ENCODE measurements at places on chromosomes 13 and 19.

DNA sequence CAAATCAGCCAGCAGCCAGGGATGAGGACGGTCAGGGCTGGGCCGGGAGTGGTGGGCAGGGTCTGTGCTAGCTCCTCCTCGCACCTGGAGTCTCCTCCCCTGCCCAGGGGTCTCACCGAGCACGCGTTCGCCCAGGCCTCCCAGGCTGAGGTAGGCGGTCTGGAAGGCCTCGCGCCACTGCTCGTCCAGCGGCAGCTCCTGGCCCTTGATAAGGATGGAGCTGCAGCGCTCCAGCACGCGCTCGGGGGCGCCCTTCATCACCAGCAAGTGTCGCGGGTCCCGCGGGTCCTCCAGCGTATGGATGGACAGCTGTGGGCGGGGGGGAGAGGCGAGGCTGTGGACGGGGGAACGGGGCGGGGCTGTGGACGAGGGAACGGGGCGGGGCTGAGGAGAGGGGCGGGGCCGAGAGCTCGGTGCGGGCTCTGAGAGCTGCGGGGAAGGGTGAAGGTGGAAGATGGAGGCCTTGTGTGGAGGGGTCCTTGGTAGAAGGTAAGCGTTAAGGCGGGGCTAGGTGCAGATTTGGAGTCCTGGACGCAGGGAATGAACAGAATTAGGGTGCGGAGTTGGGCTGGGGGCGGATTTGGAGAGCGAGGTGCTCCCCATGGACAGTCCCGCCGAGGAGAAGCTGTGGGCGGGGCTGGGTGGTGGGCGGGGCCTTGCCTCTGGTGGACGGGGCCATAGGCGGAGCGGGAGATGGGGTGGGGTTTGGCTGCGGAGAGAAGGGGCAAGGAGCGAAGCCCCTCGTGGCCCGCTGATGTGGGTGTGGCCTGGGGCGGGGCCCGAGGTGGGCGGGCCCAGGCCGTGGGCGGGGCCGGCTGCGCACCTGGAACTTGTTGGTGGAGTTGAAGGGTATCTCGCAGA, 5.7 kb downstream of the ATP4A start:
- peak; percentile 60 for DNase-seq

- DNase-seq, result no peak
Observed at GRCh38 chr19:16673231-16673630, 12.3 kb downstream of the TMEM38A start.

GRCh38 chr13:91647361-91647990, 249.1 kb downstream of the GPC5 start:
- no peak for DNase-seq

DNA sequence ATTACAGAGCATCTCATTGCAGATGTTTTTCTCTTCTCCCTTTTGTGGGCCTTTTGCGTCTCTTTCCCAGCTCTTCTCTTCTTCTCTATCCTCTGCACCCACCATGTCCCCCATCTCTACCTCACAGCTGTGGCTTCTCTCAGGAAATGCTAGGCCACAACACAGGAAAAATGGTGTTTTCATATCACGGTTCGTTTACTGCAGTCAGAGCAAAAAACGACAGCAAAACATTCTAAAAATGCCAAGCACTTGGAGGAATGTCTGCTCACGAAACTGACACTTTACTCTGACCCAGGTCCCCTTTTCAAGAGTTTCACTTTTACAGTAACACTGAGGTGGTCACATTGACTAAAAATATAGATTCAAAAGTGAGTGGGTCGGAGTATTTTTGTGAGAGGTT, 152.2 kb downstream of the DCT start:
- no peak for DNase-seq

DNA sequence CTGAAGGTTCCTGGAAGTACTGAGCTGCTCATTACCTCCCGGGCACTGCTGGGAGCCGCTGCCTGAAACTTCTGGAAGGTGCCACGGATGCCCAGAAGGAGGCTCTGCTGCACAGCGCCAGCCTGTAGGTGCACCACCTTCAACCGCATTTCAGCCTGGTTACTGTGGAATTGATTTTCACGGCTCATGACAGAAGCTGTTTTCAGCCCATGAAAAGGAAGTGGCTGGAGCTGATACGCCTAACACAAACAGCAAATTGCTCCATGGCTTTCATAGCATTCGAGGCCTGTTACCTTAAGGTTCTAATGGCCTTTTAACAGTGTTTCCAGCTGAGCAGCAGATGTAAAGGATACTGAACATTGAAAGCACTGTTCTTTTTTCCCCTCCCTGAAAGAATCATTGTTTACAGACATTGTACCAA, 22.0 kb downstream of the GPC6 start:
- peak; percentile 53 for DNase-seq

DNA sequence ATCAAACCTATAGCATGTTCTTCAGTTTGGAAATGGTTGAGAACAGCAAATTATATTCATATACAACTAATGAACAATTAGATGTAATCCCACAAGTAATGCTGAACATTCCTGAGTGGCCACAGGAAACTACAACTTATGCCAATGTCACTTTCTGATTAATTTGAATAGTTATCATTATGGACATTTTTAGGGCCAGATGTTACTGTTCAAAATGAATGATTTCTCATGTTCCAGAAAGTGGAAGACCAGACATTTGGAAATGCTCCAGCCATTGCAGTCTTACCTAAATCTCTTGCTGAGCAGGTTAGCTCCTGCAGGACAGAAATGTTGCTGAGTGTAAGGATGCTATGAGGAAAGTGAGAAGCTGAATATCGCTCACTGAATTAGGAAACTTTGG, 819.8 kb downstream of the PCDH9 start:
- DNase-seq, result no peak

GRCh38 chr13:32588736-32589135, 2.5 kb downstream of the PDS5B start:
- DNase-seq, result no peak

DNA sequence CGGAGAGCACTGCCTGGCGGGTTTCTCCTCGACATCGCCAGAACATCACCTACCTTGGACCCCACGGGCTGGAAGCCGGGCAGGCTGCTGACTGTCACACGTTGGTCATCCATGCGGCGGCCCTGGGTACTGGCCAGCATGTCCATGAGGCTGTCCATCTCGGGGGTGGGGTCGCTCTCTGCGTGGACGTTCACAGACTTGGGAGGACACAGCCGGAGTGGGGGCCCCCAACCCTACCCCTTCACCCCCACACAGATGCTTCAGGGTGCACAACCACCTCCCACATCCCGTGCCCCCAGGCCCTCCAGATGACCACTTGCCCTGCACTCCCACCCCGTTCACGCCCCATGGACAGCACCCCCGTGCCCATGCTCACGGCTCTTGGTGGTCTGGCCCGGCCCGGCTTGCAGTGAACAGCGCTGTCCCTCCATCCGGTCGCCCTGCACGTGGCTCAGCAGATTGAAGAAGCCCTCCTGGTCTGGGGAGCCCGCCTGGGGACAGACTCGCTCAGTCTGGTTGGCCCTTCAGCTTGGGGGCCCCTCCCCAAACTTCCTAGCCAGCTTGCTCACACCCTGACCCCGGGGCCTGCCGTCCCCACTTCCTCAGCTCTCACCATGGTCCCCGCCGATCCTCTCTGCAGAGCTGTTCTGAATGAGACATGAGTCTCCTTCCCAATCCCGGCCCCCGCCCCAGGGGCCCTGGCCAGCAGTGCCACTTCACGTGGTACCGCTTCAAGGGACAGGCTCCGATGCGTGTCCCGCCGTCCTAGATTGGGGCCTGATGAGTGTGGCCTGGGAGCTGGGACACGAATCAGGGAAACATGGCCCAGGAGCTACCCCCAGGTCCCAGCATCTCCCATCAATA, 947 bp downstream of the PCP2 start:
- no peak for DNase-seq

DNA sequence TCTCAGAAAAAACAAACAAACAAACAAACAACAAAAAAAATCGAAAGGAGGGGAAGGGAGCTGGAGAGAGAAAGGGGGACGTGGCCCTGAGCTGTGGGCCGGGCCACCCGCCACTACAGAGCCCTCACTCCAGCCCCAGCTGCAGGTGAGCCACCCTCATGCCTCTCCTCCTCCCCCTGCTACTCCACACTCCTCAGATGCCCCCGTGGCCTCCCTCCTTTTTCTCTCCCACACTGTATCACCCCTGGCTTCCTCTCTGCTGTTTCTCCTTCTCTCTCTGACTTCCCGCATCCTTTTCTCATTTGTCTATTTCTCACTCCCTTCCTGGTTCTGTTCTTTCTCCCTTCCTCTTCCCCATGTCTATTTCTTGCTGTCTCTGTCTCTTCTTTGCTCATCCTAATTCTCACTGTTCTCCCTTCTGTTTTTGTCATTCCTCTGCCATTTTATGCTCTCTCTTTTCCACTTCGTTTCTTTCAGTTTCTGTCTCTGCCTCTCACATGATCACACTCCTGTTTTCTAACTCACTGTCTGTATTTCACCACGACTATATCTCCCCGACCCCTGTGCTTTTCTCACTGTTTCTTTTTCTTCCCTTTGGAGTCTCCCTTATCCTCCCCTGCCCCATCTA, 2.7 kb downstream of the KLK2 start:
- DNase-seq, result no peak

DNA sequence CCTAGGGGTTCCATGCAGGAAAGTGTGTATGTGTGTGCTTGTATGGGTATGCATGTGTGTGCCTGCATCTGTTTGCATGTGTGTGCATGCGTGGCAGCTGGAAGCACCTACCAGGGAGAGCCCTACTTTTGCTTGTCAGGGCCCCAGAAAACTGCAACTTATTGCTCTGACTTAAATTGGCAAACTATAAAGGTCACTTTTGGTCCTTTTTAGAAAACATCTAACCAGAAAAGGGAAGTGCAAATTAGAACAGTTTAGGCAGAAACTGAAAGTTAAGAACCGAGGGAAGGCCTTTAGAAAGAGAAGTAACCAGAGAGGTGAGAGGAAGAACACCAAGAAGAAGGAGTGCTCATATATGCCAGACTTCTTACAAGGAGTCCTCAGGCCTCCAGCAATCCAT, 32.5 kb downstream of the DLEU7 start:
- no peak for DNase-seq

DNA sequence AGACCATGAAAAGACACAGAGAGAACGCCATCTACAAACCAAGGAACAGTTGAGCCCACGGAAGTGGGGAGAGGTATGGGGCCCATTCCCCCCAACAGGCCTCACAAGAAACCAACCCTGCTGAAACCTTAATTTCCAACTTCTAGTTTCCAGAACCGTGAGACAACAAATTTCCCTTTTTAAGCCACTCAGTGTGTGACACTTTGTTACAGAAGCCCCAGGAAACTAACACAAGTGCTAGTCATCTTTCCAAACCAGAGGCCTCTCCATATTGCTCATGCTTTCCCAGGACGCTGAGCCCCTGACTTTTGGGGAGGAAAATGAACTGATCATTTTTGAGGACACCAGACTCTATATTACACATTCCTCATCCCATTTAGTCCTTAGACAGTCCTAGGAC, 186.8 kb downstream of the NUFIP1 start:
- DNase-seq, result no peak

- no peak for DNase-seq
Observed at GRCh38 chr13:23946900-23947299, 49.6 kb upstream of the C1QTNF9B start.

GRCh38 chr19:54299515-54299914, 13.5 kb downstream of the LILRA5 start:
- no peak for DNase-seq

- no peak for DNase-seq
Observed at GRCh38 chr13:46903748-46904147, 6.9 kb upstream of the HTR2A start.

GRCh38 chr19:31351056-31351854, 2.0 kb upstream of the TSHZ3 start:
- DNase-seq, result peak; percentile 42

- DNase-seq, result peak; percentile 68
Observed at GRCh38 chr19:3275583-3276340, 51.3 kb downstream of the CELF5 start.

DNA sequence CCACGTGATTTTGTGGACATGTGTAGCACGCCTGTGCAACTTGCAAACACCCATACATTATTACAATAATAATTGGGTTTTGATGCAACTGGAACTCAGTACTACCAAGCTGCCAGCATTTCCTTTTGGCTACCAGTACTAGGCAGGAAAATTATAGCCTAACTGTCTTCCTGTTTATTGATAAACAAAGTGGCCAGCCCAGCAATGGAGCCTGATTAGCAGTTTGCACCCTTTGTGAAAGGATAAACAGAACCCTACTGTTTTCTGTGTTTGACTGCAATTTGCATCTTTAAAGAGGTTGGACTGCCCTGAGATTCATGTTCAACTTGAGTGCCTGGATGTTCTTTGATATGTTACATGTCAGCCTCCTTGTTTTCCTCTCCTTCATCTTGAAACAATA, 173.9 kb downstream of the ZIC5 start:
- DNase-seq, result no peak

DNA sequence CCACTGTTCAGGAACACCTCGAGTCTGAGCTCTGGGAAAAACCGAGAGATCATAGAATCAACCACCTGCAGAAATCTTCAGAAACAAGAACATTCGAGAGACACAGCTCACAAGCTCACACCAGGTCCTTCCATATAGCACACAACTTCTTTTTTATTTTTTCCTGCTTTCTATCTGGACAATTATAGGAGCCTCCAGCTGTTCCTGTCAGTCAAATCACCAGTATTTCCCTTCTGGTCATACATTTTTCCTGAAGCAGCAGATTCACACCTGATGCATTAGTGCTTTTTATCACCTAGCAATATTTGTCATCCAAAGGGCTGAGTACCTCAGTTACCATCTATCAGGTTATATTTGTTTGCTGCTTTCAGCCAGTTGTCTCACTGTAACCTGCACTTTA, 323.5 kb downstream of the FOXO1 start:
- no peak for DNase-seq

- DNase-seq, result no peak
Observed at GRCh38 chr13:112842343-112842856, 126.6 kb upstream of the MCF2L start.

DNA sequence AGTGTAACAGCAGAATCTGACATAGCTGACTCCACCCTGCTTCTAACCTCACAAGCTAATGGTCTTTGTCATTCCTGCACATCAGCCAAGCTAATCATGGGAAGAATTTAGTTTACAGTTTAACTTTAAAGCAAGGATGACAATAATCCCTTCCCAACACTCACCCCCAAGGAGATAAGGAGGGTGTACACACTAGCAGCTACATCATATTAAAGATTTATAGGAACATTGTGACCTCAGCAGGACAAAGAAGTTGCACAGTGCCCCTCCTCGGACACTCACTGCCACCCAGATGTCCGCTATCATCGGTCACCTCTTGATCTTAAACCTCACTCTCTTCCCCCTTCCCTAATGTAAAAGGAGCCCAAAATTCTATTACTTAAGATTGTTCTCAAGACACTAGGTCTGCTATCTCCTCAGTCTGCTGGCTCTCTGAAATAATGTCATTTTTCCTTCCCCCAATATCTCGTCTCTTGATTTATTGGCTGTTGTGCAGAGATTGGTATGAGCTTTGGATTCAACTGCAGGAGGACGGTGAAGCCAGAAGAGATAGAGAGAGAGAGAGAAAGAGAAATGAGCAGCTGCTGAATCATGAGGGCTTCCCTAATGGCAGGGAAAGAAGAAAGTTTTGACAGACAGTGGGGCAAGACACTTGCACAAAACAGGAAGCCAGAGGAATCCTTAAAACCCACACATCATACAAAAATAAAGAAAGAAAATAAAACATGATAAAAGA, 17.5 kb upstream of the FFAR2 start:
- DNase-seq, result no peak

All from femur (tissue), 1 donor.